Right lung (tissue), 10 donors: ENCODE measurements at places on chromosomes 5 and 9. TPM values are rescaled to one million over a fixed set of nuclear protein-coding genes. Genes with fewer than 3 reads are reported as not detected.

TAF1L gene
- 0.09 TPM for polyA plus RNA-seq

GNA14 gene
- polyA plus RNA-seq: 10.8 TPM

FOXD4L6 gene
- polyA plus RNA-seq: not detected

OSMR gene
- 17.6 TPM for polyA plus RNA-seq

GARNL3 gene
- 28.3 TPM for polyA plus RNA-seq

PCDHGB7 gene
- 13.1 TPM for polyA plus RNA-seq

ECPAS gene
- 92.0 TPM for polyA plus RNA-seq

- no peak for DNase-seq
These were observed 492.2 kb downstream of the NR2F1-AS1 start for GRCh38 chr5:93088592-93089389.

GRCh38 chr9:92385477-92385876 is 18.9 kb downstream of the OGN start:
- no peak for DNase-seq

DNA sequence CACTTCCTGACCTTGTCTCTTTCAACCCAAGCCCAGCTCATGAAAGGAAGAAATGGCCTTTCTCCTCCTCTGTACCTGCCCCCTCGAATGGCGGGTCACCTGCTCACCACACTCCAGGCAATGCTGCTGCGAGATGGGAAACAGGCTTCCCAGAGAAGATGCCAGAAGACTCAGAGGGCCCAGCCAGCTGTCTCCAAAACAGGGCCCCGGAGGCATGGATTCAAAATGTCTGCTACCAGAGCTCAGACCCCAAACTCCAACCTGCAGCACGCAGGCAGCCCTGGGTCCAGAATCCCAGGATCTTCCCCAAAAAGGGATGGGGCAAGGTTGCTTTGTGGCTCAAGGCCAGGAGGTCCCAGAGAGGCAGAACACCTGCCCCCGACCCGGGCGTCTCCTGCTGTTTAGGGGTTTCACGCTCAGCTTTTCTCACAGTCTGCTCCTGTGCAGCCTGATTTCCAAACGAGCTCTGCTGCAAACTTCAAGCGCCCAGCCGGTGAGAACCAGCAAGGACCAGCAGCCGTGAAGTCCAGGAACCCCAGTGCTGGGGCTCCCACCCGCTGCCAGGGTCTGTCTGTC is 42.5 kb downstream of the VAV2 start:
- no peak for DNase-seq

GRCh38 chr5:17216974-17217492 is 398 bp upstream of the BASP1 start:
- DNase-seq: peak; percentile 73

GRCh38 chr5:54869691-54870090 is 115.7 kb downstream of the ESM1 start:
- DNase-seq: no peak

DNA sequence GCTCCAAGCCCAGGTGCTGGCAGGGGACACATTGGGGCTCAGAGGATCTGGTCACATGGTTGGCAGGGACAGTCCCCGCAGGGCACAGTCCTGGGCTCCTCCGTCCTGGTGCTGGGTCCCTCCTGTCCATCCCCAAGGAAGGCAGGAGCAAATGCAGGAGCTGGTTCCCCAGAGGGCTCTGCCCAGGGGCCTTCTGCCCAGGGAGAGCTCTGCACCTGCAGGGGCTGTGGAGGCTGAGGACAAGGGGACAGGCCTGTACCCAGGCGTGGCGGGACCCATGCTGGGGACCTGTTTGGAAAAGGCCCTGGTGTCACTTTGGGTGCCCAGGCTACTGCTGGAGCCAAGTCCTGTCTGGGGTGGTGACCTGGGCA is 7.2 kb downstream of the SPATA31E1 start:
- no peak for DNase-seq

- no peak for DNase-seq
These were observed 41.6 kb downstream of the CSF1R start for GRCh38 chr5:150044712-150045111.

DNA sequence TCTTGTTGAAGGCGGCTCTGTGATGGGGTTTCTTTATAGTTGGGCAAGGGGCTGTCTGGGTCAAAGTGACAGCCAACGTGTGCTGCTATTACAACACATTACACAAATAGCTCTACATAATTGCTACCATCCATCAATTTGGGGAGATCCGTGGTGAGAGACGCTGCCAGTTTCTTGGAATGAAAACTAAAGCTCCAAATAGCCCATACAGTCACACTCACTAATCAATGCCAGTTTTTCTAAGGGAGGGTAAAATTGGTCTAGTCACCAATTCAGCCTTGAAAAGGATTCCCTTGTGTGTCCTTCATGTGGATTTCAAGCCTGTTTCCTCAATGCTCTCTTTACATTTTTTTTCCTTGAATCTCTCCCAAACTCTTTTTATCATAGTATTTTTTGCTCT is 343.3 kb upstream of the KLF4 start:
- no peak for DNase-seq

DNA sequence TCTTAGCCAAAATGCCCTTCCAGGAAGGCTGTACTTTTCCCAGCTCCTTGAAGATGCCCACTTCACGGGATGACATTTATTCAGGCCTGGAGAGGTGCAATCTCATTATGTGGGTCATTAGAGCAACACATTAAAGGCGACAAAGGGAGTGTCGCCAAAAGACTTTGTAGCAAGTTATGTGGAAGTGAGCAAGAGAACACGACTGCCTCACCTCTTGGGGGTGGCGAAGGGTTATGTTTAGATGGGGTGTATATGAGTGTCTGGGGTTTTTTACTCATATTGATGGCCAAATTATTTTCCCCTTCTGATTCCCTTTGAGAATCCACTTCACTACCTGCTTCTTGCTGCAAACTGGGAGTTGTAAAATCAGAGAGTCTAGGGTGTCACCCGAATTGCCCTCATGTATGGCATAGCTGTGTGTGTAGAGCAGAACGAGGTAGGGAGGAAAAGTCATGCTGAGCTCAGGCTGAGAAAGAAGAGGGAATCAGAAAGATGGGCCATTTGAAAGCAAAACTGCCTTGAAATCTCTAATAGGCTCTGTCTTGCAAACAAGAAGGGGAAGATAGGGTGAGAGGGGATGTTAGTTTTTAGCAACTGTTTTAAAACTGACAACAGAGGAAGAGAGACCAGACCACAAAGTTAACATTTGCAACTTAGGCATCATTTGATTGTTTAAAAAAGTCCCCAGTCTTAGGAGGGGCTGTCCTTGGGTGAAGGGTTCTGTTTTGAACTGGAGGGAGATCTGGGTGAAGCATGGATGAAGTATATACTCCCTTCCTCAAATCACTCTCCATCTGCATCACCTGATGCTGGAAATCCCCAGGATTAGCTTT is 97.1 kb upstream of the IL12B start:
- no peak for DNase-seq

- DNase-seq: no peak
These were observed 104.3 kb upstream of the SIMC1 start for GRCh38 chr5:176133877-176134276.

DNA sequence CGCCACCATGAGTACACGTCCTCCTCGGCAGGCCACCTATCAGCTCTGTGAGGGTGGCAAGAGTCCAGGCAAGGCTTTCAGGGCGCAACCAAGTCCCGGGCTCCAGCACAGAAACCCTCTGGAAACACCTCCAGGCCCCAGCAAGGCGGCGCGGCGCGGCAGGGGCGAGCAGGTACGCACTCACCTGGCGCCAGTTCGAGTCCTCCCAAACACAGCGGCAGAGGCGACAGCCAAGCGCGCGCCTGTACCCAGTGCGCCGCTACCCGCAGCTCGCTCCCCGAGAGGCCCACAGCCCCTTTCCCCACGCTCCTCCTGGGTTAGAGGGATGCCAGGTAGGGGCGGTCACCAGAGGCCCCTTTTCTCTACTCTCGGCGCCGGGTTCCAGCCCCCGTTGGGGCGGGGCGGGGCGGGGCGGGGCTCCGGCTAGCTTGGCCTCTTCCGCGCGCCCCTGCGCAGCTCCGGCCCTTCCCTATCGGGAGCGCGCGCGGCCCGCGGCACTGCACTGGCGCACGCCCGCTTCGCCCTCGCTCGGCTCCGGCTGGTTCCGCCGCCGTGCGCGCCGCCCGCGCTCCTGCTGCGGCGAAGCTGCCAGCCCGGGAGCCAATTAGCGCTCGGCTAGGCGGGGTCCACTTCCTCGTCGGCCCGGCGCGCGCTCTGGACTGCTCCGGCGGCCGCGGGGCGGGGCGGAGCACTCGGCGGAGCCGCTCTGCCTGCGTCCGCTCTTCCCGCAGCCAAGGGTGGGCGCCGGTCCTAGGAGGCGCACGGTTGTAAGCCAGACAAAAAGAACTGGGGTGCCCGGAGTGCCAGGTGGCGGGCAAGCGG is at the start of the genes NMRK1 and OSTF1:
NMRK1 (minus strand) TSS at position 332 of the 822 bp plus-strand sequence. CDS start 5,040 bp downstream, outside the sequence.
OSTF1 (plus strand) TSS at position 691 of the 822 bp plus-strand sequence. CDS start 179 bp downstream, outside the sequence.
- DNase-seq: peak; percentile 97

DNA sequence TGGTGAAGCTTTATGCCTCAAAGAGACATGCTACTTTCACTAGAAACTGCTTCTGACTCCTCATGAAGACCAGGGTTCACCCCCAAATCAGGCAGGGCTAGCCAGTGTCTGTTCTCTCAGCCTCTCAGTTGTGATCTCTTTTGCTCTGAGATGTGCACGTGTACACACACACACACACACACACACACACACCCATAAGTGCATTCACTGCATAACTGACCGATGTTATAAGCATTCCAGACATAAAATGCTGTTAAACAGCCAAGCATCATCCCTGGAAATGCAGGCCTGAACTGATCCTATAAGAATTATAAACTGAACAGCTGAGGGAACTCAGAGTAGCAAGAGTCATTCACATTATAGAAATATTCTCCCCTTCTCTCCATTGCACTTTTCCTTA is 85.0 kb downstream of the FSTL4 start:
- DNase-seq: no peak

DNA sequence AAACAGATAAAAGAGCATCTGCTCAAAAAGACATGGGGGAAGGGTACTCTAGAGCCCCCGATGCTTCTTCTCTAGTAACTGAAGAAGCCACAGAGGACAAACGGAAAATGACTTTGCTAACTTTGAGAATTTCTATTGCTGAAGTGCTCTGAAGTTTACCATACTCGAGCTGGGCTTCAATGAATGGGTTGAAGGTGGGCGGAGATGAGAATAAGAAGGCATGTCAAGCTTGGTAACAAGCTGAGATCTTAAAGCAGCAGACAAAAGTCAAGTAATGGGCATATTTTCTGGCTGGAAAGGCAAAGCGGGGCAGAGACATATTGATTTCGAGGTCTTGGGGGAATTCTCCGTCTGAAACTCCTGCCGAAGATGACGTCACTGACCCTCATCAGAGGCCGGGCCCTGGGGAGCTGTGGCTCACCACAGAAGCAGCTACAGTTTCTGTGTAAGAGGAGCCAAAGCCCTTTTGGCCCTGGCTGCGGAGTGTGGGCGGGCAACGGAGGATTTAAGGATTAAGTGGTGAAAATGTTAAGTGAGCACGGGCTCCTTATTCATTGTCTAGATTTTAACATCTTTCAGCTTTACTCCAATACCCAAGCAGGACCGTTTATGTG is 115.8 kb upstream of the SLIT3 start:
- DNase-seq: no peak

DNA sequence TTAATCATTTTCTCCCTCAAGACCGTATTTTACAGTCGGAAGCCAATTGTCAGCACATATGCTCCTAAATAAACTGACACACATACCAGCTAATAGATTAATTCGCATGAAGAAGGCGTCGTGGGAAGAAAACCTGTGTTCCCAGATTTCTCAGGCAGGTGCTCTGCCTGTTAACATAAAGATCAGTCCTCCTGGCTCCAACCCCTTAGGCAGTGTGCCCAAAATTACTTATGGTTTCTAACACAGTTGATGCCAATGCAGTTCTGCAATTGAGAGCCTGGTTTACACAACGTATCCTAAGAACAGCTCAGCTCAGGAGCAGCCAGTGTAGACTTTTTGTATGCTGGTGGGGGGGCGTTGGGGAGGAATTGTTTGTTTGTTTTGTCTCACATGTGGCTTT is 208.3 kb downstream of the ENC1 start:
- no peak for DNase-seq

GRCh38 chr5:167128581-167128980 is 1162.9 kb upstream of the WWC1 start:
- DNase-seq: no peak

DNA sequence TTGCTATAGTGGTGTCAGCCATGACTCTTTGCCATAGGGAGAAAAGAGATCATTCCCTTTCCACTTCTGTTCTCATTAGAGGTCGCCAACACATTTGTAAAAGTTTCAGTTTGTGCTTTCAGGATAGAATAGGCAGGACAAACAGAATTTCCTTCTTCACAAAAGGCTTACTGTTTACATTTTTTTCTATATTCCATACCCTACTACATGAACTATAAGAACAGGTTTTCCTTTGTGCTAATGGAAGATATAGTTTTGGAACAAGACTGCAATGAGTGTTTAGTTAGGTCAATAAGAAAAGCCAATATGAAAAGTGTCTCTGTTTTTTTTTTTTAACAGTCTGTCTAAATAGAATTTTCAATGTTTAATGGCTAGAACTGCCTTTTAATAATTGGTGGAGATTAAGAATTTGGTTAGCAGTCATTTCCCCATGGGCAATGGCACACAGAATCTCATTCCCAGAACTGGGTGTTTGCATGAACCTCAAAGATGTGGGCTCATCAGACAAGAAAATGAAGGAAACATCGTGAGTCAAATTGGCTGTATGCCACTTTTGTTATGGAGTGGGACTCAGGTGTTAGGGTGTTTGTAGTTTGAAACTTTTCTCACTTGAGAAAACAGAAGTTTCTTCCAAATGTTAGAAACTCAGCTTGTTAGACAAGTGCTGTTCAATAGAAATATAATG is 75.2 kb upstream of the PRLR start:
- no peak for DNase-seq

DNA sequence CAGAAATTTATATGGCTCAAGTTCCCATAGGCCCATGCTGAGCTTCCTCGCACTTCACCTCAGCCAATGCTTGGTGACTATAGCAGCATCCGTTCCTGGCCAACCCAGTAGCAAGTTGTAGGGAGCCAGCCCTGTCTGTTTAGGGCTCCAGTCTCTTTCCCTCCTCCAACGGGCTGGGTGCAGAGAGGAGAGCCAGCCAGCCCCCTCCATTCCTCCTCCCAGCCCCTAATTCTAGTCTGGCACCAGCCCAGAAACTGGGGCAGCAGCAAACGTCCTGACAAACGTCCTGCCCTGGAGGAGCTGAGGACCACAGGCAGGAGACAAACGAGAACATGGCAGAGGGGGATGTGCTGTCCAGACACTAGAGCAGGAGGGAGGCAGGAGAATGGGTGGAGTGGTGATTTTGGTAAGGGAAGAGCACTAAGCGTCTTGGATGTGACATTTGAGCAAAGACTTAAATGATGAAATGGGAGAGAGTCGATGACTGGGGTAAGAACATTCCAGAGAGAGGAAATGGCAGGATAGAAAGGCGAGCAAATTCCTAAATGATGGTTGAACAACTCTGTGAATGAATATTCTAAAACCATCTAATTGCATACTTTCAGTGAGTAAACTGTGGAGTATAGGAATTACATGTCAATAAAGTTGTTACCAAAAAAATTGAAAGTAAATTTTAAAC is 222.5 kb upstream of the DAPK1 start:
- DNase-seq: no peak
